ENCODE measurements at places on chromosomes 16 and 17.

DNA sequence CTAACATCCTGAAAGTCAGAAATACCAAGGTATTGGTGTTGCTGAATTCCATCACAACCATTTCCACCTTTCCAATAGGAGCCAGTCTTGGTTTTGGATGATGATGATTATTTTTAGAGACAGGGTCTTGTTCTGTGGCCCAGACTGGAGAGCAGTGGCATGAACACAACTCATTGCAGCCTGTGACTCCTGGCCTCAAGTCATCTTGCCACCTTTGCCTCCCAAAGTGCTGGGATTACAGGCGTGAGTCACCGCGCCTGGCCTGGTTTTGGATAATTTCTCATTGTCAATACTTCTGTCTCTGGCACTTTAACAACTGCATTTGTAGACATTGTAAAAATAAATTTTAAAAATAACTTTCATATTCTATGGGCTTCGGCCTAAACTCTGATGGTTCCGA is 22.6 kb downstream of the STAT5B start:
- DNase-seq, result no peak

- DNase-seq, result no peak
Observed at GRCh38 chr17:64447526-64447925, 1.4 kb upstream of the MILR1 start.

GRCh38 chr16:72179204-72179970 is 7.4 kb upstream of the PMFBP1 start:
- no peak for DNase-seq

- DNase-seq, result no peak
Observed at GRCh38 chr16:6722786-6723185, 609.9 kb upstream of the RBFOX1 start.

- no peak for DNase-seq
Observed at GRCh38 chr17:77869665-77870132, 88.8 kb upstream of the TNRC6C start.

DNA sequence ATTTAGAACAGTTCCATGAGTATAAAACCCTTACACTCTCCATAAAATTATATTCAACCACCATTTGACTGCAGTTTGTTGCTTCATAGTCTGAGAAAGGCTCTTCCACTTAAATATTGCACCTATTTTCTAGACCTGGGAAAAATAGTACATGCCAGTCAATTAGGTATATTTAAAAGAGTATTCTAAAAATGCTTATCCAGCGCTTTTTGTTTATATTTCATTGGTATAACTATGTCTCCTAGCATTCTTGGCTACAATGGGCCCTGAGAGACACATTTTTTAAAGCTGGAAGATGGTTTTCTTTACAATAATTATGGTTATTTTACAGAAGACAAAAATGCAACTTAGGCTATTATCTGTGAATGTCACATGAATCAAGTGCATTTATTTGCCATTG is 439.4 kb downstream of the KCNJ18 start:
- no peak for DNase-seq

GRCh38 chr17:76080768-76081287 is 1.8 kb downstream of the ZACN start:
- peak; percentile 14 for DNase-seq

- DNase-seq, result peak; percentile 57
Observed at GRCh38 chr16:30005341-30006094, 5.3 kb downstream of the DOC2A start.

DNA sequence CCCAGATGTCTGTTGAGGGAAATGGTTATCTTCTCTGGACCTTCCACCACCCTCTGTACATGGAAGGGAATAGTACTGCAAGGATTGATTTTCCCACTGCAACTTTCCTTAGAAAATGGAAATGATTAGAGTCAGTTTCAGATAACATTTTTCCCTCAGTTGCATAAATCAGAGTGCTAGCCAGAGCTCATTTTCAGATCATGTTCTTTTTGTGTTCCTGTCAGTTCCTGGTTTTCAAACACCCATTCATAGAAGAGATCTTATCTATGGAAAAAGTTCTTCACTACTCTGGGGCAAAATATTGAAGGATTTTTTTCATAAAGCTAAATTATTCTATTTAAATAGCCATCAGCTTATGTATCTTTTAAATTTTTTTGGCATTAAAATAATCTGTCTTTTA is 11.7 kb upstream of the COX10 start:
- no peak for DNase-seq

DNA sequence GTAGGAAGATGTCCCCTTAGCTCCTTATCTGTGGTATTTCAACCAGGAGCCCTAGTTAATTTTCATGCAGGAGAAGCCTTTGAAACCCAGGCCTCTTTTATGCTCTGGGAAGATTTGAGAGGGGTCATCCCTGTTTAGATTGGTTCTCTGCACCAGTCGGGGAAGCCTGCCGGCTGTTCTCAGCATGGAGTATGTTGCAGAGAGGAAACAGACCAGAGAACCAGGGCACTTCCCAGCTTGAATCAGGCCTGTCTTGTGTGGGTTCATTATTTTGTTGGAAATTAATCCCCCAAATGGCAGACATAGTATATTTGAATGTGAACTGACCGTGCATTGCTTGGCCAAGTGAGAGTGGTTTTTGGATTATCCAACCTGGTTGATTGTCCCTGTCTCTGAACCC is 1082.1 kb upstream of the RBFOX1 start:
- DNase-seq, result no peak

DNA sequence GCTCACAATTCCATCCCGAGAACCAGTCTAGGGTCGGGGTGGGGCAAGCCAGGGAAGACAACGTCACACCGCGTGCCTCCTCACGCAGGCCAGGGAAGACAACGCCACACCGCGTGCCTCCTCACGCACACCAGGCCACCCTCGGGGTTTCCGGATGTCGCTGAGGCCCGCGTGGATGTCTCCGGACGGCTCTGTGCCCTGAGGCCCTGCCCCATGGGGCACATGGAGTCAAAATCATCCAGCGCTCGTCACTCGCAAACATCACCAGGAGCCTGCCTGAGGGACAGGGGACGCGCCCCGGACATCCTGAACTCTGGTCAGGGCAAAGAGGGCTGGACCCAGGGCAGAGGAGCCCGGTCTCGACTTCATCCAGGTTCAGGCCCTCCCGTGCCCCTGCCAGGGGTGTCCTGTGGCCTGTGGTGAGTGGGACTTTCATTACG is 3.7 kb downstream of the TMEM204 start:
- no peak for DNase-seq

DNA sequence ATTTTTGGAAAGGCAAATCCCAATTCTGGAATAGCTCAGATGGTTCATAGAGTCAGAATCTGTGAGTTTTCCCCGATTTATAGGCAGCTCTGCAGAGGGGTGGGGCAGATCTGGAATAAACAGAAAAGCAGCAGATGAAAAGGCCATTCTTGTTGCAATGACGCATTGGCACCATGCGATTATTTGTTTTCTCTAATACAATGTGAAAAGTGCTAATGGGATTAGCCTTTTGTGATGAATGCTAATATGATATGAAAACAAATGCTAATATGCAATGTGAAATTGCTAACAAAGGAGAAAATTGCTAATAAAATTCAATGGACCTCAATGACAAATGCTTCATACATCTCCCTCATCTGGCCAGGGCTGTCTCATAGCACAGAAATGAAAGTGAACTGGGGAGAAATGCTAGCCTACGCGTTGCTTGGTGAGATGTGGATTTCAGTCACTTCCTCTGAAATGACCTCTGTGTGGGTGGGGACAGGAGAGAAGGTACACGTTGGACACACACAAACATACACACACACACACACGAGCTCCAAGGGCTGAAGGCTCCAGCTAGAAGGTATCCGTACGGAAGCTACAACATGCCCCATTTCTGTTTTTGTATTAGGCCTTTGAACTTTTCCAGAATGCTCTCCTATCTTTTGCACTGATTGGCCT is 394.5 kb downstream of the XYLT1 start:
- DNase-seq, result no peak

DNA sequence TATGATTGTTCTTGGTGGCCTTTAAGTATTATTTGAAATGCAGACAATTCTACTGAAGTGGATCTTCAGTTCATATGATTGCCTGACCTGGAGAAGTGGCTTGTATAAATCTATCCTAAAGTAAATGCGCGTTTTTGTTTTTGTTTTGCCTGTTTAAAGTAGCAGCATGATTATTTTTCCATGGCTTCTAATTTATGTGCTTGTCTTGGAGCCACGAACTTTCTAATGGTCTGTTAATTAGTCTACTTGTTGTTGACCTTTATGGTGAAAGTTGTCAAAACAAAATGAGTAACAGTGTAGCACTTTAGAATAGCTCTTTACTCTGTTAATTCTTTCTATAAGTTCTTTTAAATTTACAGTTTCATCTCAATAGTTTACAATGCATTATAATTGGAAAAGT is 1.7 kb downstream of the PRKAR1A start:
- DNase-seq, result no peak

DNA sequence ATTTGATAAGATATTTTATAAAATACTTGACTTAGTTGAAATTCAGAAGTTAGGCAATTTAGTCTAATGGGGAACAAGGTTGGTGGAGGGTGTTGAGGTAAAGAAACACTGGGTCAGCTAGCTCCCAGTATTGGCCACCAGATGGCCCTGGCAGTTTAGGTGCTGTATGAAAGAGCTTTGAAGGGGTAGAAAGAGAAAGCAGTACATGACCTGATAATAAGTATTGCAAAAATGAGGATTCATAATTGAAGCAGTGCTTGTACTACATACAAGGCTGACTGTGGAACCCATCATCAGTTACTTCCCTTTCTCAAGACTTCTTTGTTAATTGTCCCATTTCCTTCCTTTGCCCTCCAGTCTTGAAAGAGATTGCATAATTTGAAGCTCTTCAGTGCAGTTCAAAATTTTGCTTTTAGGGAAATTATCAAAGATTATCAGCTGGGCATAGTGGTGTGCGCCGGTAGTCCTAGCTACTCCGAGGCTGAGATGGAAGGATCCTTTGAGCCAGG is 29.4 kb downstream of the TANC2 start:
- no peak for DNase-seq

- DNase-seq, result no peak
Observed at GRCh38 chr17:80952291-80952690, 39.4 kb upstream of the CHMP6 start.

- DNase-seq, result no peak
Observed at GRCh38 chr17:30170415-30170987, 53.9 kb downstream of the NSRP1 start.

- DNase-seq, result no peak
Observed at GRCh38 chr17:51682115-51682514, 421.8 kb downstream of the UTP18 start.

- no peak for DNase-seq
Observed at GRCh38 chr16:15847611-15848175, 9.1 kb downstream of the MYH11 start.

DNA sequence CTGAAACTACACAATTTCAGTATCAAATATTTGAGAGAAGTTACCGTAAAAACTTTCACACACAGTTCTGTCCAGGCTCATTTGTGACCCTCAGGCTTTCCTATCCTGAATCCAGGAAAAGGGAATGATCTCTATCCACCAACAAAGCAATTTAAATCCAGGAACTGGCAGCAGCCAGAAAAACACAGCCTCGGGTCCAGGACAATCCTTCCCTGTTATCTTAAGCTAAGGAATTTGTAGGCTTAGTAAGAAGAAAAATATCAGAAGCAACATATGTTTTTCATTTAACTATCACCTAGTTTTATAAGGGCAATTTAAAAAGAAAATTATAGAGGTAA is 47.1 kb downstream of the TEX2 start:
- no peak for DNase-seq

DNA sequence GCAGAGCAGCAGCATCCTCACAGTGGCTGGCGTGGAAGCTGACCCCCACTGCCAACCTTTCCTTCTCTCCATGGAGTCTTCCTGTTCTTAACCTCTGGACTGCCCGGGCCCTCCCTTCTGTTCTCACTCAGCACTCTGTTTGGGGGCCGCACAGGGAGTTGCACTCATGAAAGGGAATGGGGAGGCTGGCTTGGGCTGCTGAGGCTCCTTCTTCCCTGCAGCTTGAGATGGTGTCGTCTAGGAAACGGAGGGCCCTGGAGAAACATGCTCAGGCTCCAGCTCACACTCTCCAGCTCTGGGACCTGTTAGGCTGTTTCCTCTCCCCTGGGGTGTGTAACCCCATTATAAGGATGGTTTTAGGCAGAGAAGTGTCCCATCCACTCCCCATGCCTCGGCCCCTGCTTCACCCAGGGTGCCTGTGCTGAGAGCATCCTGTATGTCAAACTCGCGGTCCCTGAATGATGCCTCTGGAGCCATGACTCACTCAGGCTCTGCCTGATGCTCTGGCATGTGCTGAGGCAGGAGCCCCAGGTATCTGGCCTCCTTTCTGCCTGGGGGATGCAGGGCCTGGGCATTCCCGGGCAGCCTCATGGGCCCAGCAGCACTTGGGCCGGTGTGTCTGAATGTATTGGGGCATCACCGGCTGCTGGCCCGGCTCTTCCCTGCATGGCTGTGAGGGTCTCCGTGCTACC is 18.9 kb downstream of the TMEM94 start:
- no peak for DNase-seq

DNA sequence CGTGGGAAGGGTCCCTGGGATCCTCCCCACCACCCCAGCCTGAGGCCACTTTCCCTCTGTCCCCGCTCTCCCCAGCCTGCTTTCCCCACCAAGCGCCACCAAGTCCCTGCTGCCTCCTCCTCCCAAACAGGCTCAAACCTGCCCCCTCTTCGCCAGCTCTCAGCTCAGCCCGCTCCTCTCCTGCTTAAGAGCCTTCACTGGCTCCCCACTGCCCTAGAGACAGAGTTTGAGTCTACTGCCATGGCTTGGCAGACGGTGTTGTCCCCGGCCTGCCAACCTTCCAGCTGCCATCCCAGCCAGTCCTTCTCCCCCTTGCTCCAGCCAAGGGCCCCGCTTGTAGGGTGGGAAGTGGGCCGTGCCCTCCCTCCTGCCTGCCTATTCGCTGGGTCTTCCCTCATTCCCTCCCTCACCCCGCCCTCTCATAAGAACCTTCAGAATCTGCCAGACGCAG is 11.1 kb downstream of the IL4R start:
- DNase-seq, result no peak

DNA sequence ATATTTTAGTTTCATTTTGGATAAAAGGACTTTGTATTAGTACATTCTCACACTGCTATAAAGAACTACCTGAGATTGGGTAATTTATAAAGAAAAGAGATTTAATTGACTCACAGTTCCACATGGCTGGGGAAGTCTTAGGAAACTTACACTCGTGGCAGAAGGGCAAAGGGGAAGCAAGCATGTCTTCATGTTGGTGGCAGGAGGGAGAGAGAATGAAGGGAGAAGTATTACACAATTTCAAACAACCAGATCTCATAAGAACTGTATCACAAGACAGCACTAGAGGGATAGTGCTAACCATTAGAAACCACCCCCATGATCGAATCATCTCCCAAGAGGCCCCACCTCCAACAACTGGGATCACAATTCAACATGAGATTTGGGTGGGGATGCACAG is 142.9 kb downstream of the USP31 start:
- DNase-seq, result no peak

GRCh38 chr17:83160443-83161297 is 81.3 kb downstream of the METRNL start:
- no peak for DNase-seq

DNA sequence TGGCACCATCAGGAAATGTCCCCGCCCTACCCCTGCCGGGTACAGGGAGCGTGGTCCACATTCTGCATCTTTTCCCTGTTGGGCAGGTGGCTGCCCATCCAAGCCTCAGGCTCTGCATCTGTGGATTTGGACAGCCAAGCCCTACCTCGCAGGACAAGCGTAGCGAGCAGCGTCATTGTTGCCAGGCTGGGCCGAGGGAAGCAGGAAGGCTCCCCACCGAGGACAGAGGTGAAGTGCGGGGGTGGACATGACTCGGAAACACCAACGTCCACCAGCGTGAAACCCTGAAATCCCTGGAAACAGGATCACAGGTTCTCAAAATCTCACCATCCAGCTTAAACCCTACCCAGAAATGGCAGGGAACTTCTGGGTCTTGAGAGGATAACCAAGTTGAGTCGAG is 73.6 kb downstream of the SOCS1 start:
- DNase-seq, result no peak

GRCh38 chr17:37605813-37606505 is 3.3 kb downstream of the SYNRG start:
- DNase-seq, result no peak
